ENCODE measurements at places on chromosomes 11 and 22.

DNA sequence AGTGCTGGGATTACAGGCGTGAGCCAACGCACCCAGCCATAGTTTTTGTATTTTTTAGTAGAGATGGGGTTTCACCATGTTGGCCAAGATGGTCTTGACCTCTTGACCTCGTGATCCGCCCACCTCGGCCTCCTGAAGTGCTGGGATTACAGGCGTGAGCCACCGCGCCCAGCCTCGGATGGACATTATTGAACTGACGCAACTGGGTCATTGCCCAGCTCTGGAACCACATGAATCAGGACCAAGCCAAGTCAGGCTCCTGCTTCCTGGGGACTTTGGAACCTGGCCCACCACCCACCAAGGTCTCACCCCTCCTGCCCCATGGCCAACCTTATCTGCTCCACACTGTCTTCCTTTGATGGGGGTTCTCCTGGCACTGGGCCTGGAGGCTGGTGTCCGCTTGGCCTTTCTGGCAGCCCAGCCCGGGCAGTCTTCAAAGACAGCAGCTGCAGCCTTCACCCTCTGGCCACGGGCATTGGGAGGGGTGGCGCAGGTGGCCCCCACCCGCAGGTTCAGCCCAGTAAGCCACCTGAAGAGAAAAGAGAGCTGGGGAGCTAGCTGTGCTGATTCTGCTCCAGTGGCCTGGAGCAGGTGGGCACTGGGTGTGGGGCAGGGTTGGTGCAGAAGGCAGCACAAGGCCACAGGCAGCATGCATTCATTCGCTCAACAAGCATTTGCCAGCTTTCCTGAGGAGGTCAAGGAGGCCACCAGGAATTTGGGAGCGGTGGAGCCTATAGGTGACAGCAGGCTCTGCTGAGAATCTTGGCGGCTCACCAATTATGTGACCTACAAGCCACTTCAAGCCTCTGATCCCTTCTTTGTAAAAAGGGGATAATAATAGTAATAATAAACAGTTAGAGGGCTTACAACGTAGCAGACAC, 5.7 kb downstream of the CHADL start:
- peak; percentile 26 for DNase-seq

- no peak for DNase-seq
These were observed 7.4 kb upstream of the ATXN10 start for GRCh38 chr22:45664136-45664646.

DNA sequence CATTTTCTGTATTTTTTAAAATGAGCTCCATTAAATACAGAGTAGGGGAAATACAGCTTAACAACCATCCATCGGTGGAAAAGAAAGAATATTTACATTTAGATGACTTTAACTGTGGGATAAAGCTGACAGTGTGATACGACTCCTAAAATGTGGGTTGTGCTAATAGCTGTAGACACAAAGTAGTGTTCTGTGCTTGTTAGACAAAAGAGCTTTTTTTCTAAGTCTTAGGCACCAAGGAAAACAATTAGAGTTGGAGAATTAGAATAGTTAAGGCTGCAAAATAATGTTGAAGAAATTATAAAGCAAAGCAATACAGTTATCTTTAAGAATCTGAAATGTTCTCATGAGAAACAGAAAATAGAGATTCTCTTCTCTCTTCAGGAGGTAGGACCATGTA, 307.7 kb upstream of the KIRREL3 start:
- no peak for DNase-seq

- DNase-seq = no peak
These were observed 78.3 kb upstream of the AKIP1 start for GRCh38 chr11:8832571-8833260.

All from amygdala (tissue), 56 donors.